ENCODE measurements at places on chromosomes 11 and 22.

DNA sequence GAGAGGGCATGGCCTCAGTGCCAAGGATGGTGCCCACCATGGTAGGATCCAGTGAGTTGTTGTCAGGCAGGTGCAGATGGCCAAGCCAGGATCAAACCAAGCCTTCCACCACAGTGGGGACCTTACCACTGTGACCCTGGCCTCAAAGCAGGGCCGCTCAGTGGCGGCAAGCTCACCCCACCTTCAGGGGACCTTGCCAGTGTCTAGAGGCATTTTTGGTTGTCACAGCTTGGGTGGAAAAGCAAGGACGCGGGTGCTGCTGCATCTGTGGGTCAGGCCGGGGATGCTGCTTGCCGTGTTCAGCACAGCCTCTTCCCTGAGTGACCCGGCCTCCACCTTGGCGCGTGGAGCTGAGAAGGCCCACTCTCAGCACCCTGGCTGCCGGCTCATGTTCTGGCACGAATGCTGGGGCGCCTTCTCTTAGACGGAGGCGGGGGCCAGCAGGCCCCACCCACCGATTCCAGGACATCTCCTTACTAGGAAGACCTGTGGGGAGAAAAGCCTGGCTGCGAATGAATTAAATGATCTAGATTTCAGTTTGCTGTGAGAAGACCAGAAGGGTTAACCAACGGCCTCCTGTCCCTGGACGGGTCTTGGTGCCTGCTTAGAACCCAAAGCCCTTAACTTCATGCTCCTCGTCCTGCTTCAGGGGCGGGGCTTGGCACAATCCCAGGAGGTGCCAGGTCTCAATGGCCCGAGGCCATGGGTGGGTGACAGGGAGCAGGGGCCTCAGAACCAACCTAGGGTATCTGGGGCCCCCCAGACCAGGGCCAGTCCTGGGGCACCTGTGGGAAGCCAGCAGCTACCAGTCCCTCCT lies 18.9 kb downstream of the TRMU start:
- no peak for DNase-seq

GRCh38 chr11:6757373-6757967 lies 14.3 kb downstream of the OR2AG2 start:
- peak; percentile 80 for DNase-seq

DNA sequence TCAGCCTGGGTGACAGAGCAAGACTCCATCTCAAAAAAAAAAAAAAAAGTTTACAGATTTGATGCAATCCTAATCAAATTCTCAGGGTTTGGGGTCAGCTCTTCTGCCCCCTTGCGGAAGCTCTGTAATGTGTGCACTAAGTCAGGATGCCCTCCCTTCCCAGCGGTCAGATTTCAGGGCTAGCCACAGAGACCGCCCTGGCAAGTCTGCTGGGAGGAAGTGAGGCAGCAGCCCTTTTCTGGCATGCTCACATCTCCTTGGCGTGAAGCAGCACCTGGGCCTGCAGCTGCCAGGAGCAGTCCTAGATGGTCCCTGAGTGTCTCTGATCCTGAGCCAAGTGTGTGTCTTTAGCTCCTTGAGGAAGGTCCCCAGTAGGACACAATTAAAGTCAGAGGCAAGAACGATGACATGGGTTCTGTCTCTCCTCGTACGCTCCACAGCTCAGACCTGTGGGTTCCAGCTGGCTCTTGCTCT lies 10.9 kb upstream of the APOBEC3C start:
- DNase-seq = peak; percentile 79

DNA sequence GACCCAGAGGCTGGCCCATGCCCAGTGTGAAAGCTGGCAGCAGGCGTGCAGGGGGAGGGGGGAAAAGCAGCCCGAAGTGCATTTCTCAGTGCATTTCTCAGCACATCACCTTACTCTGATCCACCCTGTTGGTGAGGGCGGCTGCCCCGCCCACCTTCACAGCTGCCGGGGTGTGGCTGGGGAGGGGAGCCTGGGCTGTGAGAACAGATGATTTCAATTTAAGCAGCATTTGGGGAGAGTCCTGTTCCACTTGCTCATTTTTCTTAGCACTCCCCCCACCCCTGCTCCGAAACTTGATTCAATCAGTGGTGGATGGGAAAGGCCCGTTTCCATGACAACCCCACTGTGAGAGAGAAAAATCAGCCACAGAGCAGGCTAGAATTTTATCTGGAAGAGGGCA lies 84.8 kb downstream of the SNX19 start:
- no peak for DNase-seq

DNA sequence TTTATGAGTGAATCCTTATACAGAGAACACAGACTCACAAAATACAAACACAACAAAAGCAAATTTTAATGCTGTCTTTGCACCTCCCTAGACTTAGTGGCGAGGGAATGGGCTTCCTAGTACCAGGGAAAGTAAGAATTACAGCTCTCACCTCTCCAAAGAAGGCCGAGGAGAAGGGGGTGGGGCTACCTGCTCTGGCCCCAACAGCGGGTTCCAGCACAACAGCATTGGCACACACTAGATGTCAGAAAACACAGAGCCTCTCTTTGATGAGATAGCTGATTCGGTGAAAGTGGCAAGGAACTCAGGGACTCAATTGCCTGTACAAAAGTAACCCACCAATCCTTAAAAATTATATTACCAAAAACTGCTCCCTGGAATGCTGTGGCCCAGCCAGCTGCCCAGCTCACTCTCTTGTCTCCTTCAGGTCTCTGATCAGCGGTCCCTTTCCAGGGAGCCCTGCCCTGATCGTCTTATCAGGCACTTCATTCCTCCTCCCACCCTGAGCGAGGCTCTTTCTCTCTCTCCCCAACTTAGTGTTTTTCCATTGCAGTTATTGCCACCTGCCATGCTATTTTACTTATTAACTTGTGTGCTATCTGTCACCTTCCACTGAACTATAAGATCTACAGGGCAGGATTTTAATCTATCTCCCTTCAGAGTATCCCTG lies 30.7 kb downstream of the SPON1 start:
- DNase-seq = no peak
